ENCODE measurements at places on chromosomes 5 and 9.
A peak's percentile ranks its signal among the peaks of the same experiment; 100 is the strongest.

DNA sequence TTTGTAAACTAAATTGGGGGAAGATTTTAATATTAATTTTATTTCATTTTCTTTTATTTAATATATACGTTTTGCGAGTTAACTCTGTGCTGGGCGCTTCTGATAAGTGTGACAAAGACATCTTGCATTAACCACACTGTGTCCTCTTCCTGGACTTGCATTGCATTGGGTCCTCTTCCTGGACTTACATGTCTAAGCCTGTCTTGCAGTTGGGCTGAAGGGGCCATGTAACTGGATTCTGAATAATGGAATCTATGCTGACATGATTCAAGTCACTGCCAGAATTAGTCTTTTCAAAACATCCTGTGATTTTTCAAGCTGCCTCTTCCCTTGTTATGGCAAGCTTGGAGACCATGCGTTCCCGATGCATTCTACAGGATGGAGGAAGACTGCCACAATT is 122.6 kb downstream of the TRIM32 start:
- DNase-seq = no peak

- DNase-seq = no peak
Observed at GRCh38 chr9:70696694-70697335, 282.4 kb upstream of the KLF9 start.

DNA sequence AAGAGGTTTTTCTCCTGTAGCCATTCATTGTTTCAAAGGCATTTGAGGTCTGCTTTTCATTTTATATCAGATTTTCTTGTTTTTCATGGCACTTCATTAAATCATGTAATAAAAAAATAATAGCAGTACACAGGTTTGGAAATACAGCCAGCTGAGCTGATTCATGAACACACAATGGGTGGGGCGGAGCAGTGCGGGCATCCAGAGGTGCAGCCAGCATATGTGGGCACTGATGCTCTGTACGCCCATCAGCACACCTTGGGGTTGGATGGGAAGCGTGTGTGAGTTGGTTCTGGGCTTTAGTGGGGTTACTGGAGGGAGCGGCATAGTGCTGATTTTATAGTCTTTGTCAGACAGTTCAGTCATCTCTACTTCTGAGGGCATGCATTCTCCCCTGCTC is 54.2 kb upstream of the IRX4 start:
- DNase-seq = no peak

DNA sequence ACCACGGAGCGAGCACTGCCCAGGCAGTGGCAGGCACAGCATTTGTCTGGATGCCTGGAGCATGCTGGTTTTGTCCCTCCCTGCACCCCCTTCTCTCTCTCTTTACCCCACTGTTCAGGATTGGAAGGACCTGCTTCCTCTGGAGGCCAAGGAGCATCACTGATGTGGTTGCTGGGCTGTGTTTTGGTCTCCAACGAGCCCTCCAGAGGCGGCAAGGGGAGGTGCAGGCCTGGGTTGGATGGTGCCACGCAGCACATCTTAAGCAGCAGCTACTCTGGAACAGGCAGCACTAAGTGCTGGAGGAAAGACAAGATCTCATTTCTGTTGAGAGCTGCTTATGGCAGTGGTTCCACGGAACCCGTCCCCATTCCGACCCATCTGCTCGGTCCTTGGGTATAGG is 139.6 kb downstream of the CMYA5 start:
- no peak for DNase-seq

- no peak for DNase-seq
Observed at GRCh38 chr9:110069326-110070248, 138.4 kb downstream of the C9orf152 start.

- DNase-seq = no peak
Observed at GRCh38 chr5:111615054-111615453, 102.7 kb upstream of the STARD4 start.

- DNase-seq = no peak
Observed at GRCh38 chr9:126488881-126489404, 124.8 kb upstream of the LMX1B start.

GRCh38 chr9:14186096-14186495 is 127.8 kb downstream of the NFIB start:
- no peak for DNase-seq

GRCh38 chr9:79012561-79012960 is 559.2 kb upstream of the TLE4 start:
- DNase-seq = no peak

GRCh38 chr9:107630156-107630555 is 140.6 kb upstream of the KLF4 start:
- DNase-seq = no peak

- DNase-seq = no peak
Observed at GRCh38 chr5:96709152-96709821, 47.1 kb downstream of the CAST start.

- DNase-seq = no peak
Observed at GRCh38 chr9:123070198-123070597, 36.7 kb downstream of the GPR21 start.

GRCh38 chr9:700365-701282 is 140.9 kb upstream of the DMRT1 start:
- no peak for DNase-seq

DNA sequence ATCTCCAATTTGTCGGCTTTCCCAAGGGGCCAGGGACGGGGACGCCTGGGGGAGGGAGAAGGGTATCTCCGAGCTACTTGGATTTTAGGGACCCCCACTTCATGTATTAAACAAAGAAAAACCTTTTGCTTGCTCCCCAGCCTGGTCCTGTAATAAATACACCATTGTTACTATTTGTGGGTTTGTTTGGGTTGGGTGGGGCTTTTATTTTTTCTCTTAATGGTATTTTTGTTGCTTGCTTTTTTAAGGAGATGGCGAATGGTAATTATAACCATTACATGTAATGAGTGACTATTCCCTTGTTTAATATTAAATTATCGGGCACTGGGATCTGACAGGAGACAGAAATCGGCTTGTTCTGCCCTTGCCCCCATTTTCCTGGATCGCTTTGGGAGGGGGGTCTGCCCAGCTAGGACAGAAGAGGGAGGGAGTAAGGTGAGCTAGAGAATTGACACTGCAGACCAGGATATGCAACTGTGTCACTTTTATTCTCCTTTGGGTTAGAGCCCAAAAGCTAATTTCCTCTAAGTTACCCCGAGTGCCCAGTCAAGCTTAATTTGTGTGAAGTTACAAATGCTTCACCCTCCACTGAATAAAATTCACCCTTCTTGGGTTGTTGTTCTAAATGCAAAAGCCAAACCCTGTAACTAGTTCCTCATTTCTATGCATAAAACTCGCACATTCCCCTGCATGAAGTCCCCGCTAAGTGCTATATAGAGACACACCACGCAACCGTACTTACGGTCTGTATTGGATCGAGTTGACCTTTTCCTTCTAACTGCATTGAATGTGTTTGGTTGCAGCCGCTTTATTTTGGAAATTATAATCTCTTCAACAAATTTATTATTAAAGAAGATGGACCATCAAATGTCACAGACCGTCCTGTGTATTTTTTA is 1.6 kb upstream of the ZNF608 start:
- peak; percentile 53 for DNase-seq

- no peak for DNase-seq
Observed at GRCh38 chr5:130526708-130527107, 622.4 kb downstream of the CHSY3 start.

- DNase-seq = no peak
Observed at GRCh38 chr9:109767404-109767803, 12.6 kb upstream of the PALM2AKAP2 start.

- no peak for DNase-seq
Observed at GRCh38 chr9:69046723-69047122, 11.2 kb downstream of the FXN start.

DNA sequence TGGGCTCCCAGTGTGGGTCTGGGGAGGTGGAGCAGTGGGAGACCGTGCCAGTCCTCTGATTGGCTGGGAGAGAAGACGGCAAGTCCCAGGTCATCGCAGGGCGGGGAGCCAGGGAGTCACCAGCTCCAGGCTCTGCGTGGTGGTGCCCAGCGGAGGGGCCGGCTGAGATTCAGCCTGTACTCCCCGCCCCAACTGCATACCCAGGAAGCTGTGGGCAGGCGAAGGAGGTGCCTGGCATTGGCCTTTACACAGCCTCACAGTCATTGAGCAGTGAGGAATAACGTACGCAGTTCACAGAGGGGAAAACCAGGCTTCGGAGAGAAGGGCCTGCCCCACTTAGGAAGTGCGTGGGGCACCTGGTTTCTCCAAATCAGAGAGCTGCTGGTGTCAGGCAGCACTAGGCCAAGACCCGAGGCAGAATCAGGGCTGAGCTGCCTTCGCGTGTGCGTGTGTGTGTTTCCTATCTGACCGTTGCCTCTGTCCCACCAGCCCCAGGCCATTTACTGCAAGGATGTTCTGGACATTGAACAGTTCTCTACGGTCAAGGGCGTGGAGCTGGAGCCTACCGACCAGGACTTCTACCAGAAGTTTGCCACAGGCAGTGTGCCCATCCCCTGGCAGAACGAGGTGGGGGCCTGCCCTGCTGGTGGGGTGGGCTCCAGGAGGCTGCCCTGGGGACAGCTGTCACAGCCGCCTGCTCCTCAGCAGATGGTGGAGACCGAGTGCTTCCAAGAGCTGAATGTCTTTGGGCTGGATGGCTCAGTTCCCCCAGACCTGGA is 6.2 kb upstream of the PRR7 start:
- DNase-seq = peak; percentile 14

GRCh38 chr5:86565197-86565789 is 52.4 kb upstream of the COX7C start:
- no peak for DNase-seq

GRCh38 chr9:101991926-101992325 is 253.5 kb upstream of the GRIN3A start:
- DNase-seq = no peak

GRCh38 chr9:70229026-70229425 is 29.8 kb upstream of the SMC5 start:
- no peak for DNase-seq

- DNase-seq = no peak
Observed at GRCh38 chr5:83426855-83427254, 44.7 kb upstream of the VCAN start.

DNA sequence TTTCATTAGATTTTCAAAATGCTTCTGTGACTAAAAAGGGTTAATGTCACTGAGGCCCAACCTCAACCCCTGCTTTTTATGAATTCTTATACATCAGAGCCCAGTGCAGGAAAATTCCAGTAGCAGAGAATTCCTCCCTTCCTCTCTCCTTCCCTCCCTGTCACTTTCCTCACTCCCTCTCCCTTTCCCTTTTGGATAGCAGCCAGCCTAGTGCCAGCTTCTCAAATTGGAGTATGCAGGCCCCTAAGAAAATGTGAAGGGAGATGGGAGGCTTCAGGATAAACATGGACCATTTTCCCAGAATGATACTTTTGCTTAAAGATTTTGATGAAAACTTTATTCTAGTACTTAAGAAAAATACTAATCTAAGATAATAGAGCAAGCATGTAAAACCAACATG is 507.4 kb downstream of the KDM4C start:
- no peak for DNase-seq
